ENCODE measurements at places on chromosomes 7 and 10.

DNA sequence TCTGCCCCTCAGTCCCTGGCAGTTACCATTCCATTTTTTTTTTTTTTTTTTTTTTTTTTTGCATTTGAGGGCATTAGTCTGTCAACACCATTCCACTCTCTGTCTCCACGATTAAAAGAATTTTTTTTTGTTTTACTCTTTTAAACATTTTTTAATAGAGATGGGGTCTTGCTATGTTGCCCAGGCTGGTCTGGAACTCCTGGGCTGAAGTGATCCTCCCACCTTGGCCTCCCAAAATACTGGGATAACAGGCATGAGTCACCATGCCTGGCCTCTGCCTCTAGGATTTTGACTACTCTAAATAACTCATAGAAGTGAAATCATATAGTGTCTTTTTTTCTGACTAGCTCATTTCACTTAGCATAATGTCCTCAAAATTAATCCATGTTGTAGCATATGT is 16.5 kb upstream of the CLDN3 start:
- no peak for DNase-seq

- no peak for DNase-seq
Measured at GRCh38 chr7:91383905-91384274, 119.7 kb downstream of the FZD1 start.

DNA sequence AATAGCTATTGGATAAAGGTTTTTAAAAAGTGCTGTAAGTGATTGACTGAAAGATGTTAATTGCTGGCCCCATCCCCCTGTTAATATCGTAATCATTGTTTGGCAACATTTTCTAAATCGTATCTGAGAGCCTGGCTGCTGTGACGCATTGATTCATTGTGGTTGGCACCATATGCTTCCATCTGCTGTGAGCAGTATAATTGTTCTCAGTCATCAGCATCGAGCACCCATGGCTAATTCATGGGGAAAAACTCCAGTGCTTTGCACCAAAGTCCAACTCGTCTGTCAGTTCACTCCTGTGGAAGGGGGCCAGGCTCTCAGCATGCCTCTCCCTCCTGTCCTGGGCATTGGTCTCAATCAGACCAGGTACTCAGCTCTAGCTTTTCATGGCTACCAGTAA is 205.2 kb downstream of the STK31 start:
- no peak for DNase-seq

DNA sequence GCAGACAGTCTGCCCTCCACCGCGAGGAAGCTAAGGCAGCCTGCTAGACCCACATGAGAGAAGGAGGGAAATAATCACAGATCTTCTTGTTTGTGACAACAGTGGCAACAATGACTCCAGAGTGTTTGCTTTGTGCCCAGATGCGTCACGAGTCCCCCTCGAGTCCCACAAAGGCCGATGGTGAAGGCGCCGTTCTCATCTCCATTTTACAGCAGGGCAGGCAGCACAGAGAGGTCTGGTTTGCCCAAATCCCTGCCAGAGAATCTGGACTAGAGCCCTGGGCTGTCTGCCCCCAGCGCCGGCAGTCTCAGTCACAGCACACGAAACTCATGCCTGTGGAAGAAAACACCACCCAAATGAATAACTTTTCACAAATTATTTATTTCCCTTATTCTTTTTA is 38.1 kb downstream of the KIAA1549 start:
- DNase-seq = no peak

GRCh38 chr7:117014673-117015133 is 61.4 kb downstream of the ST7 start:
- DNase-seq = peak; percentile 35

GRCh38 chr7:20596653-20597052 is 18.8 kb upstream of the ABCB5 start:
- peak; percentile 2 for DNase-seq

DNA sequence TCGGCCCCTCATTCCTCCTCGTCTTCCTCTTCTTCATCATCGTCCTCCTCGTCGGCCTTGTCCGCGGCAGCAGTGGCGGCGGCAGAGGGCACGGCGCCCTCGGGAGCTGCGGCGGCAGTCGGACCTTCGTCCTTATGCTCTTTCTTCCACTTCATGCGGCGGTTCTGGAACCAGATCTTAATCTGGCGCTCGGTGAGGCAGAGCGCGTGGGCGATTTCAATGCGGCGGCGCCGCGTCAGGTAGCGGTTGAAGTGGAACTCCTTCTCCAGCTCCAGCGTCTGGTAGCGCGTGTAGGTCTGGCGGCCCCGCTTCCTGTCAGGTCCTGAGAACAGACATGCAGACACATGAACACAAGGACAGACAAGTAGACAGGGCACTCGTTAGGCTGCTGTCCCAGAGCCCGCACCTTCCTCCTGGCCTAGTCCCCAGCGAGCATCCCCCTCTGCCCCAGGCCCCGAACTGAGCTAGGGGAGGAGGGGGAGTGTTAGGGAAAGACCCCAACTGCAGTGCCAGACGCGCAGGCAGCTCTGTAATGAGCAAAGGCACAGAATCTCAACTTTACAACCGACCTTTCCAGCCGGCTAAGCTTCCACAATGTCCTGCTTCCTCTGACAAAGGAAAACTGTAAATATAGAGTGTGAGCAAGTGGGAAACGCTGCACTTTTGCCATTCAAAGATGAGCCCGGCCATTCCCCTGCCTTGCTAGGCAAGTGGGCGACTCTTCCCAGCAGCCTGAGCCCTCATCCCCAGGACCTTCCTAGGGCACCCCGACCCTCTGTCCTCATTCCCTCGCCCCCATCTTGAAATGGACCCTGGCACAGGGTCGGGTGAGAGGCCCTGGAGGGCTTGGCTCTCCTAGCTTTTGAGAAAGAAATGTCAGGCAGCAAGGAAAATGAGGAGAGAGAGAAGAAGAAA is 1.3 kb downstream of the HOXA7 start:
- no peak for DNase-seq

GRCh38 chr7:36047091-36047658 is 105.9 kb upstream of the EEPD1 start:
- no peak for DNase-seq

GRCh38 chr10:12512332-12513002 is 163.1 kb downstream of the CAMK1D start:
- DNase-seq = no peak

DNA sequence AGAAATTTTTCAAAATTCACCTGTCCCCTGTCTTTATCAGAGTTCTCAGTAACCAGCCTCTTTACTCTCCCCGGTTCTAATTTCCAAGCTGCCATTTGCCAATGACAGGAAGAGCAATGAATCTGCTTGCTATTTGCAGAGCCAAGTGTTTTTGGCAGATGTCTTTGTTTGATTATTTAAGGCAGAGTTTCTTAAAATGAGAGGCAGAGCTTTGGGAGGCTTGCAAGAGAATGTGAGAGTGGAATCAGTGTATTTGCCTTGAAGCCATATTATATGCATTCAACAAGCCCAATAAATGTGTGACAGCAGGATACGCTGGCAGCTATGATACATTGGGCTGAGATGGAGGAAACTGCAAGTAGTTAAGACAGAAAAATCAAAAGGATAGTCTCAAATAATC is 196.5 kb downstream of the PHF14 start:
- no peak for DNase-seq

DNA sequence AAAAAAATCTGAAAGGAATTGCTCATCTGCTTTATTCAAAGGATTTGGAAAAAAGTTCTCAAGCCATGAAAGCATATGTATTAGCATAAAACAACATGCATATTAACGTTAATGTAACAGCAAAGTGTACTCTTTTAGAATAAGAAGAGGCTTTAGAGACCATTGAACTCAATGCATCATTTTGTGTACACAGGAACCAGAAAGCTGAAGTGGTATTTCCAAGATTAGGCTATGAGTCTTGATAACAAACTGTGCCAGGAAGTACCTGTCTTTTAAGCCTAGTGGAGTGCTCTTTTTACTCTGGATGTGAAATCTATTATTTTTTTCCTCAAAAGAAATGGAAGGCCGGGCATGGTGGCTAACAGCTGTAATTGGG is 164.2 kb downstream of the THSD7A start:
- DNase-seq = no peak

DNA sequence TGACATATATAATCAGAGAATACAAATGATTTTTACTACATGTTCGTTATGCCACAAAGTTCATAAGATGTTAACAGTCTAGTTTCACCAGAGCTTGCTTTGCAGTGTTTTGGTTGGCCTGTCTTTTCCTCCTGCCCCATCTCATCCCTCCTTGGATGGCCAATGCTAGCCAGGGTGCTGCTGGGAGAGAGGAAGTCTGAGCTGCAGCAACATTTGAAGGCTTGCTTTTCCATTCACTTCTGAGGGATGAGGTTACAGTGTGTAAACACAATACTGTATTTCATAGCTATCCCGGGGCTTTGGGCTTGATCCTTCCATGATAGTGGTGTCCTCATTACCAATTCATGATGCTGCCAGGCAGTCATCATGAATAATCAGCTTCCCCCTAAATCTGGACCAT is 170.5 kb downstream of the RAB11FIP2 start:
- no peak for DNase-seq

GRCh38 chr7:100585511-100586265 is at the start of gene LRCH4:
Gene LRCH4 (minus strand): TSS chr7:100586129. CDS start chr7:100586100, 29 bp downstream.
- peak; percentile 100 for DNase-seq

DNA sequence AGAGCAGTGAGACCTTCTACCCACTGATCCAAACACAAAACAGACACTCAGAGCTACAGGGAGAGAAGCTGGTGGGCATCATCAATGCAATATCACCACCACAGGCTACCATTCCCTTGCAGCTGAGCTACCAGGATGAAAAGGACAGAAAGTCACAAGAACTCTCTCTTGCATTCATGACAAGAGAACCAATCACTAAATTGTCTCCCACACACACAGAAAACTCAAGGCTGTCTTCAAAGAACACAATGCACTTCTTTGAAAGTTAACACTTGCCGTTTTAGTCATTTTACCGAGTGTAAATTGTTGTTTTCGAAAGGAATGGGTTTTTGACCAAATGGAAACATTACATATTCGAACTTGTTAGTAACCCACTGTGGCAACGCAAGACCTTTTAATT is 626.6 kb downstream of the SORCS1 start:
- no peak for DNase-seq

- no peak for DNase-seq
Measured at GRCh38 chr10:88086187-88086960, 222.9 kb downstream of the PTEN start.

DNA sequence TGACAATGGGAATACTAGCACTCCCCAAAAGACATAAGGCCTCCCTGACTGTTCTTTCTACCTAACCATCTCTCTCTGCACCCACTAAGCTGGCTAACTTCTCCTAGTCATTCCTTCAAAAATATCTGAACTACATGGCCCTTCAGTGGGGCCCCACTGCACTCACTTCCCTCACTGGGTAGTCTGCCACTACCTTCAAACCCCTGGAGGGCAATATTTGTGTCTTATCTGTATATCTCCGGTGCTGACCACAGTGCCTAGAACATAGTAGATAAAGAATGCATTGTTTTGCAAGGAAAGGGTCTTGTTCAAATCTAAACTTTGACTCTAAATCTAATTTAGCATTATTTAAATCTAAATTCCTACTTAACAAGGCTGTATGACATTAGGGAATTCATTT is 44.3 kb downstream of the CACUL1 start:
- no peak for DNase-seq

DNA sequence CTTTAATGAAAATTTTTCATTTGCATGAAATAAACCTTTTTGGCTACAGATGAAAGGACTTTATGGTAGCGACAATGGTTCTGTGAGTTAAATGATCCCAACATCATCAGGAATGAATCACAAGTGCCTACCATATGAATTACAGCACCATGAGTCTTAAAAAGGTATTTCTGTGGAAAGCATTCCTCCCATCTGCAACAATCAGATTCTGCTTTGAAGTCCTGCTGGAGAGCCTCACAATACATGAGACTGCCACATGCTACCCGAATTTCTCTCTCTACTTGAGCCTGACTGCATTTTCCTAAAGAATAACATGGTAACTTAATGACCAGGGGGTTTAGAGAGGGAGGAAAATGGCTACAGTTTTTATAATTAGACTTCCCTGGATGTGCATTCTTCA is 190.3 kb downstream of the TWIST1 start:
- DNase-seq = no peak

DNA sequence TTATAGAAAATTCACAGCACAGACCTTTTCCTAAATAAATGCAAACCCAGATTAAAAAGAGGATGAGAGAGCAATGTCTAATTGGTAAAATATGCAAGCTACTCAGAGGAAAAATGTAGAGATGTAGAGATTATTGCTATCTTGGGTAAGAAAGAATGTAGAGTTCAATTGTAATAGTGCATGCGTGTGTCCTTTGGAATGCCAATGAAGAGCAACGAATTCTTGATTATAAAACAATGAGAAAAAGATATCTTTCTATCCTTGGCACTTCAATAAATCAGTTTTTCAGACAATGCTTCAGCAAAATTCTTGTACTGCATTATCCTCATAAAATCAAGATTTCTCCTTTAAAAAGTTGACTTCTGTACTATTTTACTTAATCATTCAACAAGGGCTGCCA is 50.9 kb downstream of the SEMA3D start:
- DNase-seq = peak; percentile 13

GRCh38 chr10:75556320-75556719 is 124.9 kb downstream of the LRMDA start:
- no peak for DNase-seq

DNA sequence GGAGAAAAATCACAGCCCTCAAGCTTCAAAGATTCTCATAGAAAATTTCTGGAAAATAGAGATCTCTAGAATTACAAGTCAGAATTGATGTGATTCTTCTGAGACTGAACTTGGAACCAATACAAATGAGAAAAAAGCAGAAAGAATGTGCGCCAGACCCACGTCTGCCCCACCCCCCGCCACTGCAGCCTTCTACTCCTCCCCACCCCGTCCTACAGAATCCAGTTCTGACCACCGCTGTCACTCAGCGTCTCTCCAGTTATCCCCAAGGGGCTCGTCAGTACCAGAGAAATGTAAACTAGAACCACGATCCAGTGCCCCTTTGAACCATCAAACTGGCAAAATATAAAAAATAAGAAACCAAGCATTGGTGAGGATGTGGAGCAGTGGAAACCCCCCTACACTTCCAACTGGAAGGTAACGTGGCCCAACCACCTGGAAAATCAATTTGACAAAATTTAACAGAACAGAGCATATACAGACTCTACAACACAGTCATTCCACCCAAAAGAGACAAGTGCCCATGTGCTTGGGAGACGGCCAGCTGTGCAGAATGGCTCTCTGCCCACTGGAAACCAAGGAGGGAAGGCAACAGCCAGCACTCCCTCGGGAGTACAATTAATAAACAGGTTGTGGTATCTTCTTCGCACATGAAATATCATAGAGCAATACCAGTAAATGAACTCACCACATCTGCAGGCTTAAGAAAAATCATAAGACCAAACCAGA is 397.9 kb downstream of the TNS3 start:
- DNase-seq = no peak

DNA sequence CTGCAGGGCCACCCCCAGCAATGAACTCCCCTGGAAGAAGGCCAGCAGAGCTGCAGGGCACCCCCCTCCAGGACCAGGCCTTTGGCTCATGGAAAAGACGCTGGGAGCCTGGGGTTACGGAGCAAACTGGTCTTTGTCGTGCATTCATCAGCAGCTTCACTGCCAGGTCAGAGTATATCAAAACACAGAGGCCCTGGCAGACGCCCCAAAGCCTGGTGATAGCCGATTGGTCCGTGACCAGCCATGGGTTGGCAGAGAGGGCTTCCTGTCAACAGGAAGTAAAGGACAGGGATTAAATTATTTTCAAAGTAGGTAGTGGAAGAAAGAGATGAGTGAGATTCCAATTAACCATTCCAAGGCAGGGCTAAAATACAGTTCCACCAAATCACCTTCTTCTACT is 9.0 kb downstream of the PRKAG2 start:
- no peak for DNase-seq

GRCh38 chr7:150949971-150950491 is 28.1 kb downstream of the KCNH2 start:
- no peak for DNase-seq

- DNase-seq = no peak
Measured at GRCh38 chr10:89973326-89973725, 271.9 kb downstream of the KIF20B start.
